ENCODE measurements at places on chromosomes 5 and 9.
A peak's percentile ranks its signal among the peaks of the same experiment; 100 is the strongest.

- no peak for DNase-seq
Observed at GRCh38 chr9:131284856-131285255, 4.7 kb upstream of the PLPP7 start.

DNA sequence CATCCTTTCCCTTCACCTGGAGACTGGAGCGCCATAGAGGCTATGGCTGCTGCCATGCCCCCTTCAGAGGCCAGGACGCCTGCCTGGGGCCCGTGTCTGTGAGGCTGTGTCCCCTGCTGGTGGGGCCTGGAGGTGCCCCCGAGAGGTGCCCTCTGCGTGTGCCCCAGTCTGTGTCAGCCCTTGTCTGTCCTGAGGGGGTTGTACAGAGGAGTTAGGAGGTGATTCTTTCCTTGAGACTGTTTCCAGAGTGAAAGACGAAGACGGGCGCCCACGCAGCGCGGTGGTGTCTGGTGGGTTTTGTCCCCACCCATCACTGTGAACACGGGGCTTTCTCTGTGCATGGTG is 24.6 kb downstream of the TRAF2 start:
- DNase-seq, result no peak

- no peak for DNase-seq
Observed at GRCh38 chr5:71880536-71880935, 161.5 kb downstream of the CARTPT start.

DNA sequence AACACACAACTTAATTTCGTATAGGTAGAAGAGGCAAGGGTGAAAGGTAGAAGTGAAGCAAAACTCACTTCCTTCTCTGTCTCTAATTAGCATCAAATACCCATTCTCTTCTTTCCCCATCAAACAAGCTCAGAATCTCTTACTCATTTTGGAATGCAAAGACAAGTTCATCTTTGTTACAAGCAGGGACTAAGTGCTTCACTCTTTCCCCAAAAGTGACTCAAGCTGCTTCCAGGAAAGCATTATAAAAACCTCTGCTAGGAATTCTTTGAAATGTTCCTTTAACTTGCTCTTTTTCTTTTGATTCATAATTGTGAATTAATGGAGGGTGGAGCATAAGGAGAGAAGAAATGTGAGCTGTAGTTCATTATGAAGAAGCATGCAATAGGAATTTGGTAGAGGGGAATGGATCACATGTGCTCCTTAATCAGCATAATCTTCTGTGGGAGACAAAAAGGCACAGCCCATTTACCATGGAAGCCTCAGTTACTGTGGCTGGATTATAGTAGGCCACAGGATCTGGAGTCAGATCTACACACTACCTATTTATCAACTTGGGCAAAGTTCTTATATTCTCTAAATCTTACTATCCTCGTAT is 109.5 kb upstream of the DPYSL3 start:
- no peak for DNase-seq

GRCh38 chr9:125536776-125537175 is 170.2 kb downstream of the MAPKAP1 start:
- DNase-seq, result no peak

DNA sequence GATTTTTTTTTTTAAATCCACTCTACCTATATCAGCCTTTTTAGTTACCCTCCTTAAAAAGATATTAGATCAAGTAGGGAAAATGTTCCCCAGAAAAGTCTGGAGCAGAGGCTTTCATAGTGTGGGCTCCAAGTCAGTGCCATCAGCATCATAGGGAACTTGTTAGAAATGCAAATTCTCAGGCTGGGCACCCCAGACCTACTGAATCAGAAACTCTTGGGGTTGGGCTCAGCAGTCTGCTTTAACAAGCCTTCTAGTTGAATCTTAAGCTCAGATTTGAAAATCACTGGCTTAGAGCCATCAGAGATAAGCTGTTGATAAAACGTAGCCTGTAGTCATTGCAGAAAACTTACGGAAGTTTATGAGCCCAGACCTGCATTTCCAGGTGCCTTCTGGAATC is 140.1 kb downstream of the TMEM38B start:
- DNase-seq, result no peak

GRCh38 chr9:30519756-30520155 is 1864.7 kb upstream of the ACO1 start:
- DNase-seq, result no peak

DNA sequence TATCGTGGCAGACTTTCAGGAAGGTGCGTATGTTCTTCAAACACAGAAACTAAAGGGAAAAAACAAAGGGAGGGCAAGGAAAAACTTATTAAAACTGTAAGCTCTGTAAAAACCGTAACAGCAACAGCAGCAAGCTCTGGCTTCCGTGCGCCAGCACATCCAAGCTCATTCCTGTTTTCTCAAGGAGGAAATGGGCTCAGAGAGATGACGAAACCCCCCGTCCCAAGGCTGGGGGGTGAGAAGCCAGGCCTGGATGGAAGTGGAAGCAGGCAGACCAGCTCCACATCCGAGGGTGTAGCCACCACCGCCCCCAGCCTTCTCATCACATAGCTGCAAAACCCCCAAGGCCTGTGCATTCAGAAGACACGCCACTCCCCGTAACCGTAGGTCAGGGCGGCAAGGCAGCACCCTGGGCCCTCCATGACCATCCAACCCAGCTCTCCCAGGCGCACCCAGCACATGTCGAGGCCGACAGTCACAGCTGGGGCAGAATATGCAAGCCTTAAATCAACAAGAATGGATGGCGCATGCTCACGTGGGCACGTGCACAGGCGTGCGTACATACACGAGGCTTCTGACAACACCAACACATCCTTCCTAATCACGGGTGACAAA is 52.8 kb downstream of the VAV2 start:
- no peak for DNase-seq

DNA sequence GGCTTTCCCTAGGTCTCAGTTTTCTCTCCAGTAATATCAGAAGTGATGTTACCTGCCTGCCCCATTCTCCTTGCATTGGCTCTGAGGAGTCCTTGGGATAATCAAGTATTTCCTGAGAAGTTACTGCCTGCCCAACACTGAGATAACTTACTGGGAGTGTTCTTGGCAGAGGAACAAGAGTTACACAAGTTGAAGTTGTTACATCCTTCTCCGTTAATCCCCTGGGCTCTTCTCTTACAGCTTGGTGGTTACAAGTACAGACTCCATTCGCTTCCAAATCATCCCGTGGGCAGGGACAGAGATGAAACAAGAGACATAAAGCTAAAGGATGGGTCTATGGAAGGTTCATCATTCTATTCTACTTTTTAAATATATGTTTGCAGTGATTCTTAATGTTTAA is 74.1 kb upstream of the SAP30L start:
- DNase-seq, result peak; percentile 26

- DNase-seq, result no peak
Observed at GRCh38 chr9:35814106-35814840, 569 bp downstream of the HINT2 start.

- DNase-seq, result no peak
Observed at GRCh38 chr5:180394031-180394636, 41.0 kb upstream of the GFPT2 start.

- DNase-seq, result no peak
Observed at GRCh38 chr5:94367900-94368299, 250.5 kb downstream of the KIAA0825 start.

DNA sequence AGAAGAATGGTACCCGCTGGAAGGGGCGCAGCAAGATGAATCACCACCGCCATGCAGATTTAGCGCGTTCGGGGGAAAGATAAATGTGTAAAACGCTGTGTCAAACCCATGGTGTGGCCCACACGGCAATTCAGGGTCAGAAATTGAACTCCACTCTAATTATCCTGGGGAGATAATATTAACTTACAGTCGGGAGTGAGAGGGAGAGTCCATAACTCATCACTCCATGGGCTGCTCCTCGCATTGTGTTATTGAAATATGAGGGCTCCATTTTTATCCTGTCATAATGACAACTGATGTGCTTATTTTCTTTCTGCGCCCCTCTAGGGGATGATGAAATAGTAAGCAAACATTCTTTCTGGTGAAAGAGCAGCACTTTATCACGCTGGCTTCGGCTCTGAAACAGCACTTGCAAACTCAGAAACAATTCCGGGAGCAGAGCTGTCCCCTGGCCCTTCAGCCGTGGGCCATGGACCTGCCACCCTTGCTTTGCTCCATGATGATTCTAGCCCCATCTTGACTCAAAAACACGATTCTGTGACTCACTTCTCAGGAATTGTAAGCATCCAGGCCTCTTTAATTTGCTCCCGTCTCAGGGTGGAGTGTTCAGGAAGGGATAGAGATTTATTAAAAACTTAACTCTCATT is 431.6 kb downstream of the IRX1 start:
- DNase-seq, result no peak

- DNase-seq, result peak; percentile 66
Observed at GRCh38 chr9:124392871-124393460, 22.3 kb downstream of the PSMB7 start.

DNA sequence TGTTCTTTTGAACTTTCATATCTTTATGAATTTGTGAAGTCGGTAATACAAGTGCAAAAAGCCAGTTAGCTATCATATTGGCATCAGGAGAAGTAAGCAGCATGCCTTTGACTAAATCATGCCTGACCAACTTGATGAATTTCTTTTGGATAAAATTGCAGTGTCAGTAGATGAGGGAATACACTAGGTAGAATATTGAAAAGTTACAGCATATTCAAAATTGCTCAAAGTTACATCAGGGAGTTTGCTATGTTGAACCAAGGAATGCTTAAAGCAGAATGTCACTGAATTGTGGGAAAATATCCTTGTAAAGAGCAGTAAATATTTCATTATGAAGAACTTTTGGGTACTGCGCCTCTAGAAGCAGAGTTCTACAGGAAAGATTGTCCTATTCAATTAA is 87.1 kb upstream of the TLX3 start:
- DNase-seq, result no peak

- DNase-seq, result no peak
Observed at GRCh38 chr9:69667306-69667705, 4.9 kb downstream of the APBA1 start.

- no peak for DNase-seq
Observed at GRCh38 chr5:112795944-112796678, 58.4 kb downstream of the APC start.

GRCh38 chr9:75106857-75107256 is 18.5 kb downstream of the OSTF1 start:
- DNase-seq, result no peak

DNA sequence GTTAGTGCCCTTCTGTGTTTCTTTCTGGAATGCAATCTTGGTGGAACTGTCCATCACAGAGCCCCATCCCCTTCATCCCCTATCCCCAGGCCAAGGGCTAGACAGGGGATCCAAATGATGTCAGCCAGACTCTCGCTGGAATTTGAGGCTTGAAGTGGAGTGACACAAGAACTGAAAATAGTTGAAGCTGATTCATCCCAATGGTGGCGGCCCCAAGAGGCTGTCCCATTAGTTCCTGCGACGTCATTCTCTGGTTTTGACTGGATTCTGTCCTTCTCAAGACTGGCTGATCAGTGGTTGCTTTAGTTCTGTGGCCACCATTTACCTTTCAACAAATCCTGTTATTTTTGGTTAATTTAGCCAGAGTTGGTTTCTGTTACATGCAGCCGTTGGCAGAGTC is 59.9 kb downstream of the SUB1 start:
- no peak for DNase-seq

DNA sequence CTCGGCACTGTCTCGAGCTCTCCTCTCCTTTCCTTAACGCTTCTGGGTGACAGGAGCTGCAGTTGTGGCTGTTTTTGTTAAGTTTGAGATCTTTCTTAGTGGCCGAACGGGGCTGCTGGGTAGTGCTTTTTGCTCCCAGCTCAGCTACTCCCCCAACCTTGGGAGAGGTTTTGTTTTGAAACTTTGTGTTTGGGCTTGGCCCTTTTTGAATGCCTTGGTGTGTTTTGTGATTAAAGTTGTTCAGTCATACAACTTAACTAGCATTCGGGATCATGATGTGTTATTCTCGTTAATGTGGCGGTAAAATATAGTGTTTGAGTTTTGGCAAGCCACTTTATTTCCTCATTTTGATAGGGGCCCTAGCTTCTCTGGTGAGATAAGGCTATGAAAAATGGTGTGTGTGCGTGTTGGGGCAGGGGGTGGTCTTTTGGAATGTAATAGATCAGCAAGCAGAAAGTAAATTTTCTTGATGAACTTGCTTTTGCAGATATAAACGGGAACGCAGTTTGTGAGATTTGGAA is 1.1 kb downstream of the KDM3B start:
- no peak for DNase-seq

DNA sequence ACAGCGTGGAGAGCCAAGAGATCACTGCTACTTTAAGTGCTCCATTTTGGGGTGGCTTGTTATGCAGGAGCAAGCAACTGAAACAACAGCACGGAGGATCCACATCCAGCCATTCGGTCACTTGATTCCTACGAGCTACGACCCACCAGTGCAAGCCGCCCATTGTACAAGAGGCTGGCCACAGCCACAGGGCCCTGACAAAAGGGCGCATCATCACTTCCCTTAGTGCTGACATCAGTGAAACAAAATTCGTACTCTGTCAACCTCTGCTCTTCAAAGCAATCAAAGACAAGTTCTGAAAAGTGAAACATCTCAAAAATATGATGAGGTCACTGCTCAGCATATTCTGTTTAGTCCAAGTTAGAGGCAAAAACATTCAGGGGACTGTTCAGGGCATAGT is 168.4 kb downstream of the GADD45G start:
- no peak for DNase-seq

GRCh38 chr5:39420482-39421145 is 4.2 kb downstream of the DAB2 start:
- DNase-seq, result peak; percentile 52

DNA sequence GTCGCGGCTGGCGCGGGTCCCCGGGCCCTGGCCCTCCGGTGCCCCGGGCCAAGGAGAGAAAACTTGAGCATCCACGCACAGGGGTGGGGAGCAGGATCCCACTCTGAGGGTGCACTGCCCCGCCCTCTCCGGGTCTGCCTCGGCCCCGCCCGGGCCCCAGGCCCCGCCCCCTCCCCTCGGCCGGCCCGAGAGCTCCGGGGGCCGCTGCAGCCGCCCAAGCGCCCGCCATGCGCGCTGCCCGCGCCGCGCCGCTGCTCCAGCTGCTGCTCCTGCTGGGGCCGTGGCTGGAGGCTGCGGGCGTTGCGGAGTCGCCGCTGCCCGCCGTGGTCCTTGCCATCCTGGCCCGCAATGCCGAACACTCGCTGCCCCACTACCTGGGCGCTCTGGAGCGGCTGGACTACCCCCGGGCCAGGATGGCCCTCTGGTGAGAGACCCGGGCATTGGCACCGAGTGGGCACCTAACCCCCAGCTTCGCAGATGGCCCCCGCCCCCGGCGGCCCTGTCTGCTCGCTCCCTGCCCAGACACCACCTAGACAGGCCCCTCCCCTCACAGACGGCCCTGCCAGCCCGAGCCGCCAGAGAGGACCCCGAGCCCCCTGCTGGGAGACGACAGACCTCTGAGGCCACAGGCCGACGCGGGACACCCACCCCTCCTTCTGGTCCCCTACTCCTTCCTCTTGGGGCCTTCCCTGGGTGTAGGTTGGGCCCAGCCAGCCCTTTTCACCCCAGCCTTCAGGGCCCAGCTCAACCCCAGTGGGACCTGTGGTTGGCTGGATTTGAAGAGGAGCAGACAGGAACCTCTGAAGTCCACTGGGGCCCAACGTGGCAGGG is at the start of gene CERCAM:
Gene CERCAM, plus strand, starts transcription at position 207 of the 831 bp plus-strand sequence. Its CDS starts 21 bp downstream, at position 228.
- DNase-seq, result no peak
